ENCODE measurements at places on chromosomes 2 and 18. TPM values are rescaled to one million over a fixed set of nuclear protein-coding genes. Genes with fewer than 3 reads are reported as not detected.

The KCNF1 gene
- total RNA-seq = 0.52 TPM

The HRH4 gene
- total RNA-seq = not detected

The DYNAP gene
- not detected for total RNA-seq

The SPATS2L gene
- 87.1 TPM for total RNA-seq

DNA sequence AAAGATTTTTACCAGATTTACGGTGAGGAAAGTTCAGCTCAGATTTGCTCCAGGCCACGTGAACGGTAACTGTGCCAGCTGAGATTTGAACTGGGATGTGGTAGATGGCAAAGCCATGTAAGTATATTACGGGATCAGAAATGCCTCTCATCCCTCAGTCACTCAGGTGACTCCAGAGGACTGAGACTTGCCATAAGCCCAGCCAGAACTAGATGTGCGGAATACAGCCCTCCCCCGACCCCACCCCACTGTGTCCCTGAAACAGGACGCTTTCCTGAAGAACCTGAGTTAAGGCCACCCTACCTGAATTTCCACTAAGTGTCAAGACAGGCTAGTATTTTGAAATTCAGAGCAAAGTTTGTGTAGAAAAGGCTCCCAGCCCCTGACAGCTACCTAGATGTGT lies 1.3 kb upstream of the FHL2 start:
- no peak overlapping the region for H3K4me3 ChIP-seq
- H3K27me3 ChIP-seq = no peaks in the 10 kb centered on the region
- no peak for DNase-seq
- H3K36me3 ChIP-seq = no peaks in the 10 kb centered on the region
- H3K4me1 ChIP-seq = peaks cover 41% of the 10 kb centered on the region
- no peak overlapping the region for H3K27ac ChIP-seq

DNA sequence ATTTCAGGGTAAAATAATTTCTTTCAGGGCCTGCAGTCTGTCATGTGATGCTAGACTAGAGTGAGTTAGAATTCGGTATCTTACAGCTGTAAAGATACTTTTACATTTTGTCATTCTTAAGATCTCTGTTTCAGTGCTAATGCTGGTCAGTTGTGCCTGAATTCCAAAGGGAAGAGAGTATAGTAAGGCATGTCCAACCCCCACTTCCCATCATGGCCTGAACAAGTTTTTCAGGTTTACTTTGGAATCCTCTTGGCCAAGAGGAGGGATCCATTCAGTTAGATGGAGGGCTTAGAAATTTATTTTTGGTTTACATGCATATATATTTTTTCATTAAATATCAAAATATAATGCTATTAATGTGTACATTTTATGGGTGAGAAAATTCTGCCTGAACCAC lies 596.6 kb downstream of the XIRP2 start:
- H3K27me3 ChIP-seq = 0 out of 2 replicates have a peak, but pooled peaks cover 4% of the 10 kb centered on the region
- H3K4me3 ChIP-seq = no peak overlapping the region
- no peak overlapping the region for H3K27ac ChIP-seq
- H3K4me1 ChIP-seq = no peaks in the 10 kb centered on the region
- no peak for DNase-seq

DNA sequence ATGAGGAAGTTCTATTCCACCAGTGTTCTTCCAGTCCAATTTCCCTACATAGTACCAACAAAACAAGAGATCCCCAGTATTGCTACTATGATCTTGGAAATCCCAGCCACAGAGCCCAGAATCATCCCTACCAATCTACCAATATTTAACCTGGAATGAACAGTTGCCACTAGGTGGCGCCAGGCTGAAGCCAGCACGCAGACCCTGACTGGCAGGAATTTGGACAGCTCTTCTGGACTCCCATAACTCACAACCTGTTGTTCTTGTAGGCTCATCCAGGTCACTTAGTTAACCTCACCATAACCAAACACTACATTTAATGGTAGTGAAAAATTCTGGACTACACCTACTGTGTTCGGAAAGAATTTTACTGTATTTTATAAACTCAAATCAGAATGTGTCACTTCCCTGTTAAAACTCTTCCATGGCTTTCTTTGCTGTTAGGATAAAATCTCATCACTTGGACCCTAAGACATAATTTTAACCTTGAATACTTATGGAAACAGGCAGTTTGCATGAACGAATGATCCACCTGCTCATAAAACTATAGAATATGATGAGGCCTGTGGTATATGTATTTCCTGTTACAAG lies 59.8 kb upstream of the SLC38A11 start:
- H3K27ac ChIP-seq = no peak overlapping the region
- H3K4me3 ChIP-seq = no peak overlapping the region
- no peaks in the 10 kb centered on the region for H3K4me1 ChIP-seq
- peaks cover 14% of the 10 kb centered on the region for H3K27me3 ChIP-seq
- H3K36me3 ChIP-seq = no peaks in the 10 kb centered on the region

DNA sequence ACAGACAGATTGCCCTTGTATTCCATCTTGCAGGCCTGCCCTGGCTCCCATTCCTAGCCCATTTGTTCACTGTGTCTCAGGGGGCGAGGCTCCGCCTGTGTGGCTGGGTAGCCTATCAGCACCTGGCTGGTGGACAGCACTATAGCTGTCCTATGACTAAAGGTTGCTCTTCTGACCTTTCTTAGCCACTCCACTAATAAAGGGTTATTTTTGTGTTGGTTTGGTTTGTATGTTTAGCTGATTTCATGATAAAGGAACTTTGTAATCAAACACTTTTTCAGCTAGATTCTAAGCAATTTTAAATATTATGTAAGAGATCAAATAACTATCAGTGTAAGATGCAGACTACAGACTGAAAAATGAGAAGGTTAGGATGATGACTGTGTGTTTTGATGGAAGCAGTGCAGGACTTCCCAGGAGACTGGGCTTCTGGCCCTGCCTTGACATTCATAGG lies 72.2 kb downstream of the CRIM1 start:
- H3K27ac ChIP-seq = no peak overlapping the region
- no peak overlapping the region for H3K4me3 ChIP-seq
- no peaks in the 10 kb centered on the region for H3K4me1 ChIP-seq
- H3K36me3 ChIP-seq = no peaks in the 10 kb centered on the region

DNA sequence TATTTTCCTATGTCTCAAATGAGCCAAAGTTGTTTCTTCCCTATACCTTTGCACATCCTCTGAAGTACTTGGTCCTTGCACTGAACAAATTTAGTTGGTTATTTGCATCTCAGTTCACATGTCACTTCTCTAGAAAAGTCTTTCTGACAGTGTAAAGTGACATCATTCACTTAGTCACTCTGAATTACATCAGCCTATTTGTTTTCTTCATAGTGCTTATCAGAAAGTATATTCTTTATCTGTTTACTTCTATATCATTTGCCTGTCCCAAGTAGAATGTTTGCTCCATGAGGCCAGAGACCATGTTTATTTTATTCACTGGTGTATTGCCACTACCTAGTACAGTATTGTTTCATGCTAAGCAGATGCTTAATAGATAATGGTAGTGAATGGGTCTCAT lies 173.7 kb downstream of the HNMT start:
- no peak overlapping the region for H3K27ac ChIP-seq
- no peaks in the 10 kb centered on the region for H3K4me1 ChIP-seq
- no peak for DNase-seq
- H3K36me3 ChIP-seq = no peaks in the 10 kb centered on the region

GRCh38 chr2:205633994-205634393 lies 48.3 kb upstream of the NRP2 start:
- no peak for DNase-seq
- H3K27ac ChIP-seq = no peak overlapping the region
- no peaks in the 10 kb centered on the region for H3K4me1 ChIP-seq
- H3K36me3 ChIP-seq = no peaks in the 10 kb centered on the region
- H3K4me3 ChIP-seq = no peak overlapping the region
- peaks cover 23% of the 10 kb centered on the region for H3K27me3 ChIP-seq

DNA sequence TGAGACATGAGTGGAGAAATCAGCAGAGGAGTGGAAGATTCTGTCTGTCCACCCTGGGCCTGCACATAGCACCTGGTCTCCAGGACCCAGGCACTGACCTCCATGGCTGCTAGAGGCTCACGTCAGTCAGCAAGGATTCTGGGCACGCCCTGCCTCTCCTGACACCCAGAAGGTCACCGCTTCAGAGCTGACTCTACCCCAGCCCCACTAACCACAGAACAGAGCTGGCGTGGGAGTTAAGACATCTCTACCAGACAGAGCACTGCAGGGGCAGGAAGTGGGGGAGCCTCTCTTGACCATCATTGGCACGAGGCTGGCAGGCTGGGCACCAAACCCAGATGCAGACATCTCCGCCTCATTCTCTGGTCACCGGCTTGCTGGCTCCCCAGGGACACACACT lies 3.0 kb downstream of the ADCY3 start:
- H3K27me3 ChIP-seq = no peaks in the 10 kb centered on the region
- no peak overlapping the region for H3K27ac ChIP-seq
- peaks cover 5% of the 10 kb centered on the region for H3K4me1 ChIP-seq
- DNase-seq = no peak
- peaks cover under 1% of the 10 kb centered on the region for H3K36me3 ChIP-seq

GRCh38 chr2:10678225-10678624 lies 11.6 kb downstream of the NOL10 start:
- no peak for DNase-seq
- no peaks in the 10 kb centered on the region for H3K27me3 ChIP-seq
- no peak overlapping the region for H3K27ac ChIP-seq
- H3K36me3 ChIP-seq = peaks cover 18% of the 10 kb centered on the region

- H3K4me1 ChIP-seq = peaks cover 18% of the 10 kb centered on the region
- no peak for DNase-seq
- no peaks in the 10 kb centered on the region for H3K27me3 ChIP-seq
- H3K36me3 ChIP-seq = no peaks in the 10 kb centered on the region
Observed at GRCh38 chr2:43075054-43075593, 151.3 kb downstream of the ZFP36L2 start.

DNA sequence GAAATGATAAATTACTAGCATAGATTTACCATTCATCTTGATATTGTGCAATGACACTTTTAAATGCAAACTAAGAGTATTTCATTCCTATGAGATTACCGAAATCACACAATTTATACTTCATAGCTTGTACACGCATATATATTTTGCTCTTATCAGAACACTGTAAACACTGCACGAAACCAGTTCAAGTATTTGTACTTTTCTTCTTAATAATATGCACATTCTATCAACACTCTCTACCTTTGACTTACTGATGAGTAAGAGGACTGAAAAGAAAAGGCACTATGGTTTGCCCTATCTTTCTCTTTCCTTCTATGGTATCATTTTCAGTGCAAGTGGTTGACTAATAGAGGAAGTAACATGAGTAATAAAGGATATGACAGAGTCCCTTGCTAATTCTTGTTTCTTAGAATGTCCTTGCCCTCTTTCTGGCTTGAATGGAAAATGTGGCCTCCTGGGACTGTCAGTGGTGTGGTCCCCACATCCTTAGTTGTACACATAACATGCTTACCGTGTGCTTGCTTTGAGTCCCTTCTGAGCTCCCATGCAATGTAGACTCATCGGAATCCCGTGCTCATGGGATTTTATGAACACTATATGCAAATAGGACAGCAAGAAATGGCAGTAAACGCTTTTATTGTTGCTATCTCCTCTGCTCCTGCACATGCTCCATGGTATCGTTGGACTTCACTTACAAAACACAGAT lies 363.5 kb upstream of the TNP1 start:
- H3K4me3 ChIP-seq = no peak overlapping the region
- H3K36me3 ChIP-seq = no peaks in the 10 kb centered on the region
- H3K27me3 ChIP-seq = peaks cover 20% of the 10 kb centered on the region
- no peak for DNase-seq

- no peaks in the 10 kb centered on the region for H3K36me3 ChIP-seq
- no peak for DNase-seq
- no peaks in the 10 kb centered on the region for H3K4me1 ChIP-seq
- H3K27ac ChIP-seq = no peak overlapping the region
Observed at GRCh38 chr18:5851998-5852397, 43.3 kb downstream of the TMEM200C start.

GRCh38 chr2:64522843-64523428 lies 1.2 kb upstream of the AFTPH start:
- no peak overlapping the region for H3K27ac ChIP-seq
- H3K27me3 ChIP-seq = no peaks in the 10 kb centered on the region

Data from HCT116 (cell line).